Effector memory CD4-positive, alpha-beta T cell (primary cell): ENCODE measurements at places on chromosomes 6 and 20.

- no peak for DNase-seq
Measured at GRCh38 chr6:159973951-159974350, 5.1 kb downstream of the IGF2R start.

DNA sequence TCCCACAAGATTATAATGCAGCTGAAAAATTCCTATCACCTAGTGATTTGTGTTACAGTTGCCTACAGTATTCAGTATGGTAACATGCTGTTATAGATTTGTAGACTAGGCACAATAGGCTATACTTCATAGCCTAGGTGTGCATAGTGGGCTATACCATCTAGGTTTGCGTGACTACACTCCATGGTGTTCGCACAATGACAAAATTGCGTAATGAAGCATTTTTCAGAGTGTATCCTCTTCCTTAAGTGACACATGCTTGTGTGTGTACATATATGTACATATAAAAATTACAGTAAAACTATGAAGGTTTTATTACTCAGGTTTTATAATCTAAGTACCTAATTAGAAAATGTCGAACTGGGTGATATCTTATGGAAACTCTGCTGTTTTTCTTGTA lies 133.0 kb downstream of the FARS2 start:
- DNase-seq: no peak

DNA sequence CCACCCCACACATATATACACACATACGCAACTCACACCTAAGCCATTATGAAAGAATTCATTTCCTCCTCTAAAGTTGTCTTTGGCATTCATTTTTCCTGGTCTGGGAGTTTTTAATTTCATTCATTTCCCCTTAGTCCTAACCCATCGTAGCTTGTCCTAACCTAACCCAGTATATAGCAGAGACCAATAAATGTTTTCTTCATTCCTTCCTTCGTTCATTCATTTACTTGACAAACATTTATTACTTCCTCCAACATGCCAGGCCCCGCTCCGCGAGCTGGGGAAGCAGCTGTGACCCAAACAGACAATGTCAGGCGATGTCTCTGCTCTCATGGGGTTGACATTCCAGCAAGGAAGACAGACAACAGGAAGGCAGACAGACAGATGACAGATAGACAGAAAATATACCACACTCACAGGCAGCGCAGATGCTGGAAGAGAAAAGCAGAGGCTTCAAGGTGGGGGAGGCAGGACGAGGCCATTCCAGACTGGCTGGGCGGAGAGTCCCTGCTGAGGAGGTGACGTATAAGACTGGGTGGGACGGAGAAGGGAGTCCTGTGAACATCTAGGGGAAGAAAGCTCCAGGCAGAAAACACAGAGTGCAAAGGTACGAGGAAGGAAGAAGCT lies 33.7 kb upstream of the SIRPA start:
- DNase-seq: no peak

DNA sequence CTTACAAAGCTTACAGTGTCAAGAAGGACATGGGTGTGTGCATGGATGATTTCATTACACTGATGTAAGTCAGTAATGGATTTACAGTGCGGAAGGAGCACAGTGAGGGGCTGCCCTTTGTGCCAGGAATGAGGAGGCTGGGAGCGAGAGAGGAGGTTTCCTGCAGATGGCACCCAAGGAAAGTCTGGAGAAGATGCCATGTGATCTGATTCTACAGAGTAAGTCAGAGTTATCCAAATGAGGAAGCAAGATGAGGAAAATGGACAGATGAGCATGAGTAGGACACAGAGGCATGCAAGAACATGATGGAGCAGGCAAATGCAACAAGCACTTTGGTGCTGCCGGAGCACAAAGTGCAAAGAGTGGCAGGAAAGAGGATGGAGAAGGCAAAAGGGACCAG lies 29.7 kb downstream of the MAP7 start:
- DNase-seq: no peak

DNA sequence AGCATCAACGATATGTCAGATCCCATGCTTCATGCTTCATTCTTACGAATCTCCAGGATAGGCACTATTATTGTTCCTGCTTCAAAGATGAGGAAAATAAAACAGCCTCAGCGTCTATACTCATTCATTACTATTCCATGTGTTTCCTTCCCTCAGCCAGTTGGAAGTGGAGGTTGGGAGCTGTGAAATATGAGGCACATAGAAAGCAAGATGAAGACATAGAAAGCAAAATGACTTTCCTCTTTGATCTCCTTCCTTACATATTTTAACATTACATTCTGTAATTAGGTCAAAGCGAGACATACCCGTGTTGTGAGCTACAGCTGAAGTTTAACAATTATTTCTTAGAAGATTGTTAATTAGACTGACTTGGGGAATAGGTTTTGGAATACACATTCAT lies 125.4 kb downstream of the FYN start:
- no peak for DNase-seq

DNA sequence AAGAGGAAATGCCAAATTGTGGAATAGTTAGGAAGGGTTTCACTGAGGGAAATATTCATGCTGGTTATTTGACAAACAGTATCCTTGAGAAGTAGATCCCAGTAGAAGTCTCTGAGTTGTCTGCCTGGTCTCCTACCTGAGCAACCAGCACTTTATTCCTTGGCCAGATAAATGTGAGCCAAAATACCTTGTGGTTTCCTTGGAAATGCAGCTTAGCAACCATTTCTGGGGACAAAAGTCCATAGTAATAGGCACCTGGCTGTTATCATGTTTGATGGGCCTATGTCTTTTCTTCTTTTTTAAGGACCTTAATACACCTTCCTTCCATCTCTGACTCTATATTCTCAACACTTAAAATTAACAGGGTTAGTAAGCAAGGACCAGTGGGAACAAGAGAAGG lies 217.1 kb upstream of the MARCKS start:
- DNase-seq: no peak

GRCh38 chr6:158184608-158185007 lies 16.5 kb downstream of the GTF2H5 start:
- DNase-seq: no peak

DNA sequence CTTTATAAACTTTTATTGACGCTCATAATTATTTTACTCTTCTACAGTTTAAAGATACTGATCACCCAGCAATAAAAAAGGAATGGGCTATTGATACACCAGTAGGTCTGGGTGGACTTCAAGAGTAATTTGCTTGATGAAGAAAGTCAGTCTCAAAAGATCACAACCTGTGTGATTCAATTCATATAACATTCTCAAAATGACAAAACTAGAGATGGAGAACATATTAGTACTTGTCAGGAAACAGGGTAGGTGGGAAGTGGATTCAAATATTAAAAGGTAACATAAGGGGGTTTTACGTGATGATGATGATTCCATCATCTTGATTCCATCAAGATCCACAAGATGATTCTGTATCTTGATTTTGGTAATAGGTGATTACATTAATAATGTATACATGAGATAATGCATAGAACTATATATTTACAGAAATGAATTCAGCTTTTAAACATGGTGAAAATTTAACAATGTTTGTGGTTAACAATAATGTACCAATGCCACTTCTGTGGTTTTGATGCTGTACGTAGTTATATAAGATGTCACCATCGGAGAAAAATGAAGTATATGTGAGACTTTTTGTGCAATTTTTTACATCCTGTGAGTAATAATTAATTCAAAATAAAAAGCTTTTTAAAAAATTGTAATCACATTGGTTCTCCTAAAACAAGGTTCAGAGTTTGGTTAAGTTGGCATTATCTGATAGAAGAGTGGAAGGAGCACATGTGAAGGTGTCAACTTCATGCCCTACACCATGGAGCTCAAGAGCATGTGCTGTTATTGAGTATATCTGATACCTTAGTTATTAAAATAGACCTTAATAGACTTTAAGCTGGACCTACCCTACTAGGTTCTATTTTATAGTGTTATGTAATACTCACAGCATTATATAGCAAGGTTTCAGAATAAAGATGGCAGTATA lies 66.3 kb upstream of the DYNLRB1 start:
- no peak for DNase-seq

DNA sequence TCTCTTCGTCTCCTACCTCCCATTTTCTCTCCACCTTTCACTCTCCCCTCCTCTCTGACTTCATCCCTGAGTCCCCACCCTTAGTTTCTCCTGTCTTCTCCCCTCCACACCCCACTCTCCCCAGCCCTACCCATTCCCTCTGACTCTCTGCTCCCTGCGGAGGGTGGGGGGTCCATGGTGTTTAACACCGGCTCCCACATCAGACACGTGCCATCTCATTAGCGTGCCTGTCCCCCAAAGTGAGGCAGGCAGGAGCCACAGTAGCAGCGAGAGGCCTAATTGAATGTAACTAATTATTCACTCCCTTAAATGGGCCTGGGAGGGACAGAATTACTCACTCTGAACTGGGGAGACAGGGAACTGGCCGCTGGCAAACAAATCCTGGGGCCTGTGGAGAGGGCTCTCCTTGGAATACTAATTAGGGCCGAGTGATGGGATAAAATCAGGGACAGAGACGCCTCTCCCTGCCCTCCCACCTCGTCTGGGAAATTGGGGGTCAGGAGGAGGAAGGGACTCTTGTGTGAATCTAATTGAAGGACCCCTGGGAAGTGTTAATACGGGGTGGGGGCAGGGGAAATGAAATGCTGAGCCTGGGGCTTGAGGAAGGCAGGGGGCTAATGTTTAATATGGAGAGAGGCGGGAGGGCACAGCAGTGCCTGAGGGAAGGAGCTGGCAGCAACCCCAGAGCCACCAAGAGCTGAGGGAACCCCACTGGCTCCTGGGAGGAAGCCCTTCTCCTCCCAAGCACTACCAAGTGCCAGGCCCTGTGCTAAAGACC lies 17.9 kb downstream of the CD40 start:
- DNase-seq: no peak

GRCh38 chr6:40391851-40392517 lies 195.2 kb downstream of the LRFN2 start:
- no peak for DNase-seq

- DNase-seq: no peak
Measured at GRCh38 chr6:132256457-132256856, 144.8 kb downstream of the MOXD1 start.

DNA sequence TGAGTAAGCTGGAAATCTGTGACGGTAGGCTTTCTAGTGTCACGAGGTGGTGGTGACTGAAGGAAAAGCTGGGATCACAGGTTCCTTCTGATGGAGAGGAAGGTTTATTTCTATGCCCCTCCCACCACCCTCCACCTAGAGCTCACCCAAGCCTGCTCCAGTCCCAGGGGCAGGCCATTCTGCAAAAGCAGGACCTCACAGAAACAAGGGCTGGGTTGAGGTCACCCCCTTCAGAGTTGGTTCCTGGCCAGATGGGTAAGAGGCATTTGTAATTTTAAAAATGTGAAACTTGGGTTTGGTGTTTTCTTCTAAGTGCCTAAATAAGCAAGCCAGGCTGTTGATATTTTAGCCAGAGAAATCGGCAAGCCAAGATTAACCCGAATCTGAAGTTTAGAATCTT lies 46.6 kb downstream of the KCTD20 start:
- DNase-seq: no peak

DNA sequence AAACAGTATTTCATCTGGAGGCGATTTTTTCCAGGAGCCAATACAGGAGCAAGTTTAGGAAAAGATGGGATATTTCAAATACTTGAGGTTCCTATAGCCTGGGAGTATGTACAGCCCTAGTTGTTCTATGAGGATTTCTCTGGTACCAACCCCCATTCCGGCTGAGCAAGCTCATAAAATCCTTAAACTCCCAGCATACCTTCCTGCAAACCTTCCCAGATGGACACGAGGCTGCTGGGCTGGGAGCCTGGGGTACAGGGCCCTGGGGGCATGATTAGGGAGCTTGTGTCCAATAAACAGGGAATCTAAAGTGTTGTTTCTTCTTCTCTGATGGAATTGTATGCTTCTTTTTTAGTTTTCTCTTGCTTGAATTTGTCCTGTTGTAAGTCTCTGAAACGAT lies 1.5 kb downstream of the PRRC2A start:
- no peak for DNase-seq

- no peak for DNase-seq
Measured at GRCh38 chr6:89818977-89819335, 638 bp downstream of the MDN1 start.

DNA sequence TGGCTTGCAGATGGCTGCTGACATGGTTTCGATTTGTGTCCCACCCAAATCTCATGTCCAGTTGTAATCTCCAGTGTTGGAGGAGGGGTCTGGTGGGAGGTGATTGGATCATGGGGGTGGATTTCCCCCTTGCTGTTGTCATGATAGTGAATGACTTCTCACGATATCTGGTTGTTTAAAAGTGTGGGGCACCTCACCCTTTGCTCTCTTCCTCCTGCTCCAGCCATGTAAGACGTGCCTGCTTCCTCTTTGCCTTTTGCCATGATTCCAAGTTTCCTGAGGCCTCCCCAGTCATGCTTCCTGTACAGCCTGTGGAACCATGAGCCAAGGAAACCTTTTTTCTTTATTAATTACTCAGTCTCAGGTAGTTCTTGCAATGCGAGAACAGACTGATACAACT lies 77.6 kb upstream of the FUCA2 start:
- DNase-seq: no peak

- no peak for DNase-seq
Measured at GRCh38 chr6:71345476-71346333, 57.1 kb downstream of the OGFRL1 start.
